ENCODE measurements at places on chromosomes 5 and 9. TPM values are rescaled to one million over a fixed set of nuclear protein-coding genes. Genes with fewer than 3 reads are reported as not detected.

The TSLP gene
- total RNA-seq: 3.4 TPM

The FBN2 gene
- total RNA-seq: 87.2 TPM

The MYMK gene
- total RNA-seq: not detected

The CARTPT gene
- total RNA-seq: not detected
